Motor neuron (in vitro differentiated cells): ENCODE measurements at places on chromosomes 12 and 14.

- ATAC-seq: no peak
Observed at GRCh38 chr12:107309020-107309419, 215.7 kb upstream of the CRY1 start.

- no peak for ATAC-seq
Observed at GRCh38 chr14:22338917-22339715, 249.9 kb downstream of the DAD1 start.

- no peak for ATAC-seq
Observed at GRCh38 chr12:123278101-123278627, 6.5 kb upstream of the CDK2AP1 start.

- peak; percentile 29 for ATAC-seq
Observed at GRCh38 chr14:91380610-91381371, 36.8 kb downstream of the CCDC88C start.

DNA sequence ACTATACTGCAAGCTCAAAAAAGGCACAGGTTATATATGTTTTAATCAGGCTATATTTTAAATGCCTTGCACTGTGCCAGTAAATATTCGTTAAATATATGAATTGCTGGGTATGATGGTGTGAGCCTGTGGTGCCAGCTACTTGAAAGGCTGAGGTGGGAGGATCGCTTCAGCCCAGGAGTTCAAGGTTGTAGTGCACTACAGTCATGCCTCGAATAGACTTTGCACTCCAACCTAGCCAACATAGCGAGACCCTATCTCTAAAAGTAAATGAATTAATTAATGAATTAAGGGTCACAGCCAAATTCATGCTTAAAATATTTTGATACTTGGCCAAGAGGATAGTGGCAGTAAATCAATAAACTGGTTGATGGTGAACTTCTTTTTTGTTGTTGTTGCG lies 22.2 kb upstream of the MDM2 start:
- no peak for ATAC-seq

DNA sequence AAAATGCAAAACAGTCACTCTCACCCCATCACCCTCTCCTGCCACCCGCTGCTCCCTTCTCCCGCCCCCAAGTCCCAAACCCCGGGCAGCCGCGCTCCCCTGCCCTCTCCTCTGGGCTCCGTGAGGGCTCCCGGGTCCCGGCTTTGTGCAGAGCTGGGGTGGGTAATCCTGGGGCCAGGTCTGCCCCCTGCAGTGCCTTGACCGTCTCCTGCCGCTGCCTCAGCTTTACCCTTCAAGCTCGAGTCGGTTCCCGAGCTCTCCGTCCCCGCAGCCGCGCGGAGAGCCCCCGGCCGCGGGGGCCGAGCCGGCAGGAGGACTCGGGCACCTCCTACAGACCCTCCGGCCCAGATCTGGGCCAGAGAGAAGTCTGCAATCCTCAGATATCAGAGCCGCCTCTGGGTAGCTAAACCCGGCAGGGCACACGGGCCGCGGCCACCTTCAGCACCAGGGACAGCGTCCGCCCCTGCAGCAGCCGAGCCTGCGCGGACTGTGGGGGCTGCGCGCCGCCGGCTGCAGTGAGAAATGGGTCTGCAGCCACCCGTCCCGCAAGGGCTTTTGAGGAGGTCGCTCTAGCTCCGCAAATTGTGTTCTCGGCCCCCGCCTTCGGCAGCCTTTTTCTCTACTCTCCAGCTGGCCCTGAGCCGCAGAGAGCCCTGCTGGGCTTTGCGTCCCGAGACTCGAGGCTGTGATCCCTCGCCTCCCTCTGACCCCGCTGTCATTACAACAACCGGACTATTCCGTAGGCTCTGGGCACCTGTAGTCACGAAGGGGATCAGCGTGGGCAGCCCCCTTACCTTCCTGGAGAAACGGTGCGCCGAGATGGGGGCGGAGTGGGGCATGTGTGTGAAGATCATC lies 1.2 kb downstream of the PRMT8 start:
- ATAC-seq: peak; percentile 81

GRCh38 chr12:117816-118345 lies 51.3 kb downstream of the IQSEC3 start:
- ATAC-seq: no peak

- no peak for ATAC-seq
Observed at GRCh38 chr14:61368781-61369453, 47.5 kb downstream of the PRKCH start.

DNA sequence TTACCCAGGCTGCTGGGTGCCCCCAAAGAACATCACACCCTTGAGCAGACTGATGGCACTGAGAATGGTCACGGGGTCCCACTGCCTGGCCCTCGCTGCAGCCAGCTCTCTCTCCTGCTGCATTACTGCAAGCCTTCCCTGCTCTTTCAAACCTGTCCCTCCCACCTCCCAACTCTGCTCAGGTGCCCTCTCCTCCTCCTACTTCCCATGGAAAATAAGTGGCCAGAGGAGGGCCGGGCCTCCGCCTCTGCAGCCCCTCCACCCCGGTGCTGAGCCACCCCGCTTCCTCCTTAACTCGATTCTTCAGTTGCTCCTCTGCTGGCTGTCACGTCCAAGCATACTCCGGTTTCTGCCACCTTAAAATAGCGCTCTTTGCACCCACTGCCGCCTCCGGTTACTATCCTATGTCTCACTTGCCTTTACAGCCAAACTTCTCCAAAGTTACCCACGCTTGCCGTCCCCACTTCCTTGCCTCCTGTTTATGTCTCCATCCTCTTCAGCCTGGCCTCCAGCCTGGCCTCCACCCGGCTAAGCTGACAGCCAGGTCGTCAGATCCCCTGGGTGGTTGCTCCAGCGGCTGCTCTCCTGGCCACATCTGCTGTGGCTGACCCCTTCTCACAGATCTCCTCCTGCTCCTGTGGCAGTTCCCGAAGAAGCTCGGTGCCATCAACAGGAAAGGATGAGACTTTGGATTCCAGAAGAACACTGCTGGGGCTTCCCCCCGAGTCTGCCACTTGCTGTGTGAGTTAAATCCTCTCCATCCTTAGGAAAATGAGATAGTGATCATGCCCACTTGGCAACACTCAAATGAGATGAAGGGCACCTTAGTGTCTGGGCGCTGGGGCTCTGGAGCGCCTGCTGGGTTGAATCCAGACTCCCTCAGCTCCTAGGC lies 7.7 kb downstream of the SMIM41 start:
- ATAC-seq: no peak

DNA sequence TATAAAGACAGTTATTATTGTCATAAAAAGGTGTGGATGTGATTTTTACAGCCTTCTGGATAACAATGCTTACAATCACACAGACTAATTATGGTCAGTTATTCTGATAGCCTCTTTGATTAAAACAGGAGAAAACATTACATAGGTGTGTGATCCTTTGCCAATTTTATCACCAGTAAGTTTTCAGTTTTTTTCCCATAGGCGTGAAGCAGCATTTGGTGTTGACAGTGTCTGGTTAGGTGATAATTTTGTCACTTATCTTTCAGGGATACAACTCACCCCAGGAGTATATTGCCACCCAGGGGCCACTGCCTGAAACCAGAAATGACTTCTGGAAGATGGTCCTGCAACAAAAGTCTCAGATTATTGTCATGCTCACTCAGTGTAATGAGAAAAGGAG lies 208.8 kb downstream of the EPS8 start:
- no peak for ATAC-seq

GRCh38 chr14:76432827-76433752 lies 57.2 kb downstream of the ESRRB start:
- ATAC-seq: no peak

GRCh38 chr12:1167784-1168183 lies 176.8 kb downstream of the ERC1 start:
- no peak for ATAC-seq

GRCh38 chr14:41558490-41558889 lies 48.2 kb upstream of the LRFN5 start:
- ATAC-seq: peak; percentile 58

GRCh38 chr14:20733684-20734429 lies 11.8 kb upstream of the EDDM3A start:
- ATAC-seq: no peak

- no peak for ATAC-seq
Observed at GRCh38 chr12:127928615-127929571, 338.1 kb upstream of the TMEM132C start.

DNA sequence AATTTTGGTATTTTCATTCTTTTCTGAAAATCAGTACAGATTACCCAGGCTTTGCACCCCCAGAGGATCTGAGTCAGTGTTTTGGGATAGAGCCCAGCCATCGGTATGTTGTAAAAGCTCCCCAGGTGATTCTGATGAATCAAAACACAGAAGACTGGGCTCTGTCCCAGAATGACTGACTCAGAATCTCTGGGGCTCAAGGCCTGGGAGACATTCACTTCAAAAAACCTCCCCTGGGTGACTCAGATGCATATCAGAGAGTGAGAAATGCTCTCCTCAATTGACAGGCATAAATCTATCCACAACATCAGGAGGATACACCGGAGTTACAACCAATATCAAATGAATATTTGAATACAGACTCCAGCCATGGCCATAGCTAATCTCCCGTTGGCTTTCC lies 32.6 kb downstream of the SLC35F4 start:
- peak; percentile 78 for ATAC-seq
